ENCODE measurements at places on chromosomes 2 and 18.

GRCh38 chr2:235098269-235098668, 146.5 kb downstream of the SH3BP4 start:
- H3K4me1 ChIP-seq: peaks cover 14% of the 10 kb centered on the region
- H3K4me3 ChIP-seq: no peak overlapping the region
- no peak for DNase-seq
- no peak overlapping the region for H3K27ac ChIP-seq
- H3K36me3 ChIP-seq: no peaks in the 10 kb centered on the region
- no peaks in the 10 kb centered on the region for H3K27me3 ChIP-seq

DNA sequence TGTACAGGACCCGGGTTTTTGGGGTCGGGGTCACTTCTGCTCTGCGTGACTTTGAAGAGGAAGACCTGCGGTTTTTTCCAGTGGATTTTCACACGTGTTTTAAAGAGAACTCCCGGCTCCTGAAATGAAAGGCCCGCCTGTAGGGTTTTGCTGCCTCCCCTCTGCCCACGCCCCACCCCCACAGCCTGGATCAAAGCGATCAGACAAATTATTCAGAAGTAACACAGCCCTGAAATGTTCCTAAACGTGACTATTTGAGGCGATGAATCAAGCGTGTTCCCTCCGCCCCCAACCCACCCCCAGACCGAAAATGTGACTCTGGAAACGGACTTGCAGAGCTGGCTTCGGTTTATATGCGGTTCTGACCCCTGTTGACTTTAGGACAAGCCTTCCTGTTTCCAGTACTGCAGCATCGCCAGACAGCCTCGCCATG, 28.7 kb upstream of the SMIM21 start:
- no peak overlapping the region for H3K27ac ChIP-seq
- H3K36me3 ChIP-seq: no peaks in the 10 kb centered on the region
- DNase-seq: no peak
- H3K27me3 ChIP-seq: no peaks in the 10 kb centered on the region

DNA sequence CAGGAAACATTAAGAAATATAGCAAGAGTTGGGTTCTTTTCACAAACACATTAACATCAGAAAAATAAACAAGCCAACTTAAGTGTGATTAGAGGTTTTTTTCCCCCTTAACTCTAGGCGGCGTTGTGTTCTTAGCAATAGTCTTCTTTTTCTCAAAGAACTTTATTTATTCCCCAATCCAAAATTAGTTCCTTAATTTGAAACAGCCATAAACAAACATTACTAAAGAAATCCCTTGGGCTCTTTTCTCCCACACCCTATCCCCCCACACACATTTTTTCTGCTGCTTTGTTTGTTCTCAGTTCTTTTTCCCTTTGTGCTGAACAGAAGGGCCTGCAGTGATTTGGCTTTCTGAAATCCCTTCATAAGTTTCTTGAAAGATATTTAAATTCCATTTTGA, 13.2 kb upstream of the MYO1B start:
- no peak overlapping the region for H3K4me3 ChIP-seq
- H3K27ac ChIP-seq: no peak overlapping the region
- peaks cover 23% of the 10 kb centered on the region for H3K4me1 ChIP-seq
- no peaks in the 10 kb centered on the region for H3K36me3 ChIP-seq
- no peaks in the 10 kb centered on the region for H3K27me3 ChIP-seq

GRCh38 chr2:12097859-12098258, 351.4 kb downstream of the LPIN1 start:
- H3K4me3 ChIP-seq: no peak overlapping the region
- H3K27me3 ChIP-seq: no peaks in the 10 kb centered on the region
- no peak overlapping the region for H3K27ac ChIP-seq

DNA sequence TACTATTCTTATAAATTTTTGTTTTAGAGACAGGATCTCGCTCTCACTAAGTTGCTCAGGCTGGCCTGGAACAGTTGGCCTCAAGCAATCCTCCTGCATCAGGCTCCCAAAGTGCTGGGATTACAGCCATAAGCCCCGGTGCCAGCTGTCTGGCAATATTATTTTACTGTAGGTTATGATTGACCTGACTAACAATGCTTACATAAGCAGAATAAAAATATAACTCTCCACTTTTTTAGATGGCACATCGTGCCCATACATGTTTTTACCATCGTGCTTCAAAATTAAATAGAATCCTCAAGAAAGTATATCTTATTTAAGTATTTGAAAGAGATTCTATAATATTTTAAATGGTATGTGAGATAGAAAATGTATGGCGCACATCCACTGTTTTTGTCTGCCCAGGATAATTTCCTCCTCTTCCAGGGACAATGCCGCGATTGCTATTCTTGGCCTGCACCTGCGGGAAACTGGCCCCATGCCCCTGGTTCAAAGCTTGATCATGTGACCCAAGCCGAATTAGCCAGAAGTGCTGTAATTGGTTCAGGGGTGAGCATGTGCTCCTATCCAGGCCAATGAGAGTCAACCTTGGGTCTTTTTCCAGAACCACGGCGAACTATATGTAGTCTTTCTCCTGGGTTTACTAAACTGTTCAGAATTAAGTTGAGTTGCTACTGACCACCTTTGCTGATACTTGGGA, 38.3 kb upstream of the GREB1L start:
- H3K27me3 ChIP-seq: no peaks in the 10 kb centered on the region
- H3K27ac ChIP-seq: no peak overlapping the region
- no peaks in the 10 kb centered on the region for H3K36me3 ChIP-seq
- H3K4me3 ChIP-seq: no peak overlapping the region

DNA sequence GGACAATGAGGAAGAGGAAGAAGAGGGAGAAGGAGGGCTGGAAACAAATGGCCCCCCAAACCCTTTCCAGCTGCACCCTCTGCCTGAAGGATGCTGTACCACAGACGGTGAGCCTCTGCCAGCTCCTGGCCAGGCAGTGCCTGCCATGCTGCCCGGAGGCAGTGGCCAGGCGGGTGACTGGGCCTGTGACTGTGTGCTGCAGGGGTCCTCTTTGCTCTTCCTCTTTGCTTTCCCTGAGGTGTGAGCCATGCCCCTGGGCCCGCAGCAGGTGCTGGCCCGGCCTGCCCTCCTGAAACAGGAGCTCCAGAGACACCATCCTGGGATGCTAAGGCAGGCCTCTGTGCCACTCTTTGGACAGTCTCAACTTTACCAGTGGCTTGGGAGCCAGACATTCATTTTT, 28.6 kb downstream of the GREB1 start:
- H3K27me3 ChIP-seq: peaks cover 25% of the 10 kb centered on the region
- H3K4me1 ChIP-seq: no peaks in the 10 kb centered on the region
- no peak overlapping the region for H3K27ac ChIP-seq
- DNase-seq: no peak
- H3K36me3 ChIP-seq: no peaks in the 10 kb centered on the region

- no peak overlapping the region for H3K4me3 ChIP-seq
- DNase-seq: no peak
- H3K27ac ChIP-seq: no peak overlapping the region
These were observed 4.4 kb downstream of the REV1 start for GRCh38 chr2:99485411-99485810.

- no peak for DNase-seq
- no peaks in the 10 kb centered on the region for H3K36me3 ChIP-seq
- H3K4me1 ChIP-seq: peaks cover 13% of the 10 kb centered on the region
- H3K27ac ChIP-seq: no peak overlapping the region
- H3K27me3 ChIP-seq: no peaks in the 10 kb centered on the region
These were observed 52.1 kb downstream of the CYRIA start for GRCh38 chr2:16613539-16614011.

GRCh38 chr2:96116879-96117533, 635 bp upstream of the ADRA2B start:
- peaks cover 2% of the 10 kb centered on the region for H3K4me1 ChIP-seq
- DNase-seq: no peak
- H3K36me3 ChIP-seq: no peaks in the 10 kb centered on the region
- peak overlapping the region; percentile 28 for H3K4me3 ChIP-seq
- H3K27me3 ChIP-seq: peaks cover 46% of the 10 kb centered on the region

DNA sequence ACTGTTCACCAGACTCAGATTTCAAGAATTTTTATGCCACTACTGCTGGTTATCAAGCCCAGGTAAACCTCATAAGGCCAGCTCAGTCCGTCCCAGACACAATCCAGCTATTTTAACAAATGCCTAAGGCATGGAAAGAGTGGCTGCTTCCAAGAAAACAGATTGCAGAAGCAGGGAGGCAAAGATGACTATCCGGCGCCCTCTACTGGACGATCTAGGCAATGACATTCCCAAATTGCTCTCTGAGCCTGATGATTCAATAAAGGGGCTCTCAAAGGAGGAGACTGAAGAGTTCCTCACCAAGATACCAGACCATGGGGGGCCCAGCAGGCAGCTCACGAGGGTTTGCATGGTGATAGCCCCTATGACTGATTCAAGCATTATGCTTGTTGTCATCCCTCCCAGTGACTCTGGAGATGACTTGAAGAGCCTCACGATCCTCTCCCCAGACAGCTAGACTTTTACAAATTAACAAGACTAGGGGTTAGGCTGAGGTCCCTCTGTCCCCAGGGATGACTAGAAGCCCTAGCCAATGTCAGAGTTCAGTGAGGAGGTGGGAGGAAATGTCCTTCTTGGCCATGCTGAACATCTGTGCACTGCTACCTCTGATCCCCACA, 25.0 kb downstream of the SERPINB8 start:
- no peaks in the 10 kb centered on the region for H3K27me3 ChIP-seq
- H3K4me3 ChIP-seq: no peak overlapping the region
- peak; percentile 18 for DNase-seq
- H3K36me3 ChIP-seq: no peaks in the 10 kb centered on the region

GRCh38 chr18:62018034-62018758, 125.4 kb upstream of the RNF152 start:
- no peaks in the 10 kb centered on the region for H3K27me3 ChIP-seq
- peak; percentile 65 for DNase-seq
- no peaks in the 10 kb centered on the region for H3K4me1 ChIP-seq
- H3K4me3 ChIP-seq: no peak overlapping the region

DNA sequence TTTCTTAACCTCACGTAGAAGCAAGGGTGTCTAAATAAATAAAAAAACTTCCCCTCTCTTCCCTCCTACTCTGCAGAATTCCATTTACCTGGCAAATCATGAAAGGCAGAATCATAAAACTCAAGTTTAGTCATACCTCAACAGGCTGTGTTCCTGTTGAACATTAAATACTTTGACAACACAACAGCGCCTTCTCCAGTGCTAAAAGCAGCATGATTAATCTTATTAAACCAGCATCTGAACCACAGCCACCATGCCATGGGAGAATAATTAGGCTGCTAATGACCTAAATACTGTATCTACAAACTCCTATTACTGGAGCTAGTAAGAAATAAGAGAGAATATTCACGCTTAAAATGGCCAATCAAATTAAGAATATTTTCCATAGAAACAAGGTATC, 68.1 kb downstream of the CDH2 start:
- H3K4me3 ChIP-seq: no peak overlapping the region
- DNase-seq: peak; percentile 60
- no peaks in the 10 kb centered on the region for H3K27me3 ChIP-seq
- H3K27ac ChIP-seq: peak overlapping the region; percentile 100
- peaks cover 3% of the 10 kb centered on the region for H3K36me3 ChIP-seq

DNA sequence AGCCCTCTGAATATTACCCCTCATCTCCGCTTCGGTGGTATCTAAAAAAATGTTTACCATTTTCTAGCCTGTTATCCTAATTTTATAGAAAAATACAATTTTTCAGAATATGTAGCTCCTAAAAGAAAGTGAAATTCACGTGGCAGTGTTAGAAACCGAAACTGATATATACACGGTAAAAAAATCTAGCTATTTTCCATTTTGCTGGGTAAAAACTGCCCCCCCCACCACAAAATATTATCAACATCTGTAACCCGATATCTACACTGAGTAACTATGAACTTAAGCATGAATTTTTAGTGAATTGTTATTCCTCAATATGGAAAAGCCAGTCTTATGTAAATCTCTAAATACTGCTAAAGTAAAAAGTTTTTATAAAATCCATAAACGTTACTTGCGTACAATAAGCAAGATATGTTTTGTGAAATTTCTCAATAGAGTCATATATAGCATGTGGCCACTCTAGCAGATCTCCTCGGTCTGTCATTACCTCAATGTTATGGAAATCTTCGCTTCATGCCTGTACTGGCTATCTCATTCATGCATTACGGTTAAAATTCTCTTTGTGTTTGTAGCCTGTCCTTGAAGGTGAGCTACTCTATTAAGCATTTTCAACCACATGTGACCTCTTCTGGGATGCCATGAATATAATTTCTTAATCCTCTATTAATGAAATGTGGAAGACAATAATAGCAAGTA, 524.2 kb downstream of the TRIB2 start:
- DNase-seq: no peak
- no peak overlapping the region for H3K27ac ChIP-seq
- no peaks in the 10 kb centered on the region for H3K27me3 ChIP-seq
- no peaks in the 10 kb centered on the region for H3K4me1 ChIP-seq
- no peaks in the 10 kb centered on the region for H3K36me3 ChIP-seq
- H3K4me3 ChIP-seq: no peak overlapping the region

DNA sequence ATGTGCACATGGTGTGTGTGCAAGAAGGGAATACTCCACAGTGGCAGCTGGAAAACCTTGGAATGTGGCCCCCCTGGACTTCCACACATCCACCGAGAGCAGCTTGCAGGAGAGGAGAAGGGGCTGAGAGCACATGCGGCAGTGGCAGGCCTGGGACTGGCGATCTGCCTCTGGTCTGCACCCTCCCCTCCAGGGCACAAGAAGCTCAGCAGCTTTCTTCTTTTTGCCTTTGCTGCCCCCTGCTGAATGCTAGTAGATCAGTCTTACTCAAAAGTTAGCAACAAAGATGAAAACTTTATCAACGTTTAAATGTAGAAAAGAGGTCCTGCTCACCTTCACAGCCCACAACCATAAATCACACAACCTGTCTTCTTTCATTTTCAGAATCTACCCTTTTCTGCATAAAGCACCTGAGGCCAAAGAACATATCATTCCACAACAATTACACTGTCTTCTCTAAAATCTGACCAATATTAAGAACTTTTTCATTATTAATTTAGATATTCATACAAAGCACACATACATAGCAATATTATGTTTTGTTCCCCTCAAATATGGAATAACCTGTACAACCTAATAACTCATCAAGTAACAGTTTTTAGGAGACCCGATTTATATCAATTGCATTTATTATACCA, 34.6 kb downstream of the TGFBRAP1 start:
- H3K27me3 ChIP-seq: no peaks in the 10 kb centered on the region
- DNase-seq: peak; percentile 60
- H3K36me3 ChIP-seq: peaks cover 7% of the 10 kb centered on the region
- no peaks in the 10 kb centered on the region for H3K4me1 ChIP-seq
- no peak overlapping the region for H3K27ac ChIP-seq
- no peak overlapping the region for H3K4me3 ChIP-seq

- no peak overlapping the region for H3K27ac ChIP-seq
- DNase-seq: no peak
- H3K4me3 ChIP-seq: no peak overlapping the region
- H3K4me1 ChIP-seq: no peaks in the 10 kb centered on the region
- no peaks in the 10 kb centered on the region for H3K27me3 ChIP-seq
These were observed 36.3 kb upstream of the TTC21B start for GRCh38 chr2:165989851-165990250.

- no peaks in the 10 kb centered on the region for H3K27me3 ChIP-seq
- H3K36me3 ChIP-seq: no peaks in the 10 kb centered on the region
- DNase-seq: no peak
- no peaks in the 10 kb centered on the region for H3K4me1 ChIP-seq
- no peak overlapping the region for H3K27ac ChIP-seq
These were observed 80.7 kb downstream of the EPAS1 start for GRCh38 chr2:46377666-46378560.

Measured in astrocyte (in vitro differentiated cells and primary cell).